ENCODE measurements at places on chromosomes 13 and 19. TPM values are rescaled to one million over a fixed set of nuclear protein-coding genes. Genes with fewer than 3 reads are reported as not detected.
A peak's percentile ranks its signal among the peaks of the same experiment; 100 is the strongest.

DNA sequence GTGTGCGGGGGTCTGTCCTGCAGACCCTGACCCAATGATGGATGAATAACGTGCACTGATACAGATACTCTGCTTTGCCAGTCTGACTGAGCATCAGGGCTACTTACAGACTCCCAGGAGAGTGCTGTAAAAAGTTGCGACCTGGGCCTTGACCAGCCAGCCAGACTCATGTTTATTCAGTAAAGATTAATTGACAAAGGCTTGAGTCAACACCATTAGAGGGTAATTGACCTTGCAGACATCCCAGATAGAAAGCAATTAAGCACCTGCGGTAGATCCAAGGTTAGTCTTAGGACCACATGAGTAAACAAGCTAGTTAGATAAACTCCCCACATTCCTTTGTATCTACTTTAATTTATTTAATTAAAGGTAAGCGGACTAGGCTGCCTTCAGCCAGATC is 10.4 kb downstream of the NUDT19 start:
- H3K4me3 ChIP-seq: no peak overlapping the region
- peaks cover 2% of the 10 kb centered on the region for H3K4me1 ChIP-seq
- H3K27me3 ChIP-seq: no peaks in the 10 kb centered on the region

DNA sequence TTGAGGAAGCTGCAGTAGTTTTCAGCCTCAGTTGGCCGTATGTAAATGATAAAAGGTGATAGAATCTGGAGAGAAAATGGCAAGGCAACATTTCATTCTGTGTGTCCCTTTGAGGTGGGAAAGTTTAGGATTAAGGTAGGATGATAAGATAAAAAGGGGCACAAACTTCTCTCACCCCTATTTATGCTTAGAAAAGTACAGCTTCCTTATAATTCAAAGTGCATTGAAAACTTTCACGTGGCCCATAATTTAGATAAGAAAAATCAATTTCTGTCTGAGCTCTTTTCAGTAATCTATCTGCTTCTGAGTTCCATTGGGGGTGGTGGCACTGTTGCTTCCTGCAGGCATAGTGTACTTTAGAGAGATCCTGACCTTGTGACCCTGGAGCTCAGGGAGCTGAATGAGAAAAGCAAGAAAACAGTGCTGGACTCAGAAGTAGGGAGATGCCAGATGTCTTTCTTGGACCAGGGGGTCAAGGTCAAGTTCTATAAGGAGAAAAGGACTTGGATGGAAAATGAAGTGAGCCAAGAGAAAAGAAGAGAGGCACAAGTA is 187.3 kb downstream of the NDFIP2 start:
- H3K4me1 ChIP-seq: peaks cover 10% of the 10 kb centered on the region
- DNase-seq: no peak
- H3K27me3 ChIP-seq: no peaks in the 10 kb centered on the region
- H3K36me3 ChIP-seq: no peaks in the 10 kb centered on the region

ZNF431 gene
- 45.0 TPM for total RNA-seq

OR7E24 gene
- not detected for total RNA-seq

GRCh38 chr19:58400916-58401839 is 5.7 kb downstream of the RNF225 start:
- H3K27ac ChIP-seq: peak overlapping the region; percentile 65
- peak; percentile 100 for DNase-seq
- no peaks in the 10 kb centered on the region for H3K36me3 ChIP-seq
- peaks cover 13% of the 10 kb centered on the region for H3K27me3 ChIP-seq
- H3K4me3 ChIP-seq: peak overlapping the region; percentile 69

DNA sequence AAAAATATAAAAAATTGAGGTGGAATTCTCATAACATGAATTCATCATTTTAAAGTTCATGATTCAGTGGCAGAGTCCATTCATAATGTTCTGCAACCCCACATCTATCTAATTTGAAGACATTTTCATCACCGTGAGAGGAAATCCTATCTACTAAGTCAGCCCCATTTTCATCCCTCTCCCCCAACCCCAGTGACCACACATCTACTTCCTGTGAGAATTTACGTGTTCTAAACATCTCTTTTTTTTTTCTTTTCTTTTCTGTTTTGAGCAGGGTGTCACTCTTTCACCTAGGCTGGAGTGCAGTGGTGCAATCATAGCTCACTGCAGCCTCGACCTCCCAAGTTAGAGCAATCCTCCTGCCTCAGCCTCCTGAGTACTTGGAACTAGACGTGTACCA is 17.5 kb downstream of the ATCAY start:
- no peaks in the 10 kb centered on the region for H3K4me1 ChIP-seq
- peaks cover 14% of the 10 kb centered on the region for H3K27me3 ChIP-seq
- DNase-seq: no peak
- H3K27ac ChIP-seq: no peak overlapping the region

MYO1F gene
- total RNA-seq: 14.6 TPM

GRCh38 chr19:23771316-23771715 is 12.6 kb upstream of the ZNF681 start:
- H3K36me3 ChIP-seq: no peaks in the 10 kb centered on the region
- H3K4me3 ChIP-seq: no peak overlapping the region
- H3K27ac ChIP-seq: no peak overlapping the region
- H3K27me3 ChIP-seq: no peaks in the 10 kb centered on the region
- peaks cover 9% of the 10 kb centered on the region for H3K4me1 ChIP-seq

DNA sequence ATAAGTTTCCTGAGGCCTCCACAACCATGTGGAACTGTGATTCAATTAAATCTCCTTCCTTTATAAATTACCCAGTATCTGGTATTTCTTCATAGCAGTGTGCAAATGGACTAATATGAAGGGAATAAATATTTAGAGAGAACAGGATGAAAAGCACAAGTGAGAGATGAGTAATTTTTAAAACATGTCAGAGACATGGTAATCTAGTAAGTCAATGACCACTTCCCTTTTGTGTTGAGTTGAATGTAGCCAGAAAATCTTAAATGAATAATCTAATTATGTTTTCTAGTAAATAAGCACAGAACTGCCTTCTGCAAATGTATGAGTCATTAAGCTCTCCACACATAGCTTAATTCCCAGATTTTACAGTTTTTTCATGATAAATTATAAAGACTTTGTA is 524.1 kb upstream of the SLITRK5 start:
- H3K27me3 ChIP-seq: no peaks in the 10 kb centered on the region
- no peak for DNase-seq
- H3K4me1 ChIP-seq: no peaks in the 10 kb centered on the region
- H3K4me3 ChIP-seq: no peak overlapping the region
- H3K27ac ChIP-seq: no peak overlapping the region

DNA sequence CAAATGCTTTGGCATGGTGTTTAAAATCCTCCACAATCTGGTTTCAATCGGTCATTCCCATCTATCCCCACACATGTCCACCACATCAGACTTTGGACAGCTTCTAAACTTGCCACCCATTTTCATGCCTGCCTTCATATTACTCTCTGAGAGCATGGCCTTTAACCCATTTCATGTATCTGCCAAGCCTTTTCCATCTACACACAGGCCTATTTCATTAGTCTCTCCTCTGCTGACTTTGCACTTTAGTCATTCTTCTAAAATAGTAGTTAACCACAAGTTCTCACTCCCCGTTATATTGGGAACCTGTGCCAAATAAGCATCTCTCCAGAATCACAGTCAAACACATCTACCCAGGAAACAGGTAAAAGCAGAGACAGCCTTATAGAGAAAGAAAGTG is 142.2 kb downstream of the MZT1 start:
- H3K27me3 ChIP-seq: no peaks in the 10 kb centered on the region
- H3K4me3 ChIP-seq: no peak overlapping the region
- no peaks in the 10 kb centered on the region for H3K36me3 ChIP-seq
- no peak for DNase-seq
- H3K4me1 ChIP-seq: no peaks in the 10 kb centered on the region

DNA sequence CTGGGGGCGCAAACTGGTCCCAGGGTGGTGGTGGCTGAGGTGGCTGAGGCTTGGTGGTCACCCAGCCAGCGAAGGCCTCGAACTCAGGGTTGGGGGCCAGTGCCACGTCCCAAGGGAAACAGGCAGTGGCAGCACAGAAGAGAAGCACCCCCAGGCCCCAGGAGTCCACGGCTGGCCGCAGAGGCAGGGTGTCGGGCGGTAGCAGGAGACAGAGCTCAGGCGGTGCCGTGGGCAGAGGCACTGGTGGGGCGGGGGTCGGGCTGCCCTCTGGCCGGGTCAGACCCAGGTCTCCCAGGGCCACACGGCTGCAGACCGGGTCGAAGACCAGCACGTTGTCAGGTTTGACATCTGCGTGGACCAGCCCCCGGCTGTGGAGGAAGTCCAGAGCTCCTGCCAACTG is 4.2 kb upstream of the SBK2 start:
- H3K27me3 ChIP-seq: peaks cover 38% of the 10 kb centered on the region
- H3K27ac ChIP-seq: no peak overlapping the region
- no peak overlapping the region for H3K4me3 ChIP-seq
- no peaks in the 10 kb centered on the region for H3K4me1 ChIP-seq

DNA sequence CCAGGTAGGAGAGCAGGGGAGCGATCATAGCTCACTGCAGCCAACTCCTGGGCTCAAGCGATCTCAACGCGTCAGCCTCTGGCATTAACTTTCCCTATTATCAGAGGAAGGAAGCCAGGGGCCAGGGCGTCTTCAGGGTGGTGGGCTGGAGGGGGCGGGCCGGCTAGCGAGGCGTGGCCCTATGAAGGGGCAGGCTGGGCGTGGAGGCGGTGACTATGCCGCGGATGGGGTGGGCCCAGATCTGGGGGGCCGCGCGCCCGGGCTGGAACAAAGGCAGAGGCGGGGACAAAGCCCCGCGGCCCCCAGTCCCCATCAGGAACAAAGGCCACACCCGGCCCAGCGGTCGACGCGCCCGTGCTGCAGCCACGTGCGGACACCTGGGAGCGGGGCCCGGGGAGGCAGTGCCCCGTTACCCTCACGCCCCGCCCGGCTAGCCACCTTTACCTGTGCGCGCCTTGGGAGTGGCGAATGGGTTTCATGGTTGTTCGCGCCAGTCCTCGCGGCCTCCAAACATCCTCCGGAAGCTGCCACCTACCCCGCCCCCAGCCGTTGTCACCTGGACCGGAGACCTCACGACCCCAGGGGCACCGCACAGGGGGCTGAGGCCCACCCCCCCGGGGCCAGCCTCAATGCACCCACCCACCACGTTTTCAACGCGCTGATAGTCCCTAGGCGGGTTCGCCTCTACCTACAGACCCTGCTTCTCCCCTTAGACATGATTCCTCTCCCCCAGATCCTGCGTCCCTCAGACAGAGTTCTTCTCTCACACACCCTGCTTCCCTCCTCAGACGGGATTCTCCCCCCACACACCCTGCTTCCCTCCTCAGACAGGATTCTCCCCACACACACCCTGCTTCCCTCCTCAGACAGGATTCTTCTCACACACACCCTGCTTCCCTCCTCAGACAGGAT is 5.4 kb upstream of the TRIM28 start:
- H3K4me1 ChIP-seq: peaks cover 20% of the 10 kb centered on the region
- peak; percentile 68 for DNase-seq
- H3K27me3 ChIP-seq: peaks cover 27% of the 10 kb centered on the region
- peak overlapping the region; percentile 51 for H3K4me3 ChIP-seq
- H3K36me3 ChIP-seq: no peaks in the 10 kb centered on the region
- H3K27ac ChIP-seq: no peak overlapping the region

DNA sequence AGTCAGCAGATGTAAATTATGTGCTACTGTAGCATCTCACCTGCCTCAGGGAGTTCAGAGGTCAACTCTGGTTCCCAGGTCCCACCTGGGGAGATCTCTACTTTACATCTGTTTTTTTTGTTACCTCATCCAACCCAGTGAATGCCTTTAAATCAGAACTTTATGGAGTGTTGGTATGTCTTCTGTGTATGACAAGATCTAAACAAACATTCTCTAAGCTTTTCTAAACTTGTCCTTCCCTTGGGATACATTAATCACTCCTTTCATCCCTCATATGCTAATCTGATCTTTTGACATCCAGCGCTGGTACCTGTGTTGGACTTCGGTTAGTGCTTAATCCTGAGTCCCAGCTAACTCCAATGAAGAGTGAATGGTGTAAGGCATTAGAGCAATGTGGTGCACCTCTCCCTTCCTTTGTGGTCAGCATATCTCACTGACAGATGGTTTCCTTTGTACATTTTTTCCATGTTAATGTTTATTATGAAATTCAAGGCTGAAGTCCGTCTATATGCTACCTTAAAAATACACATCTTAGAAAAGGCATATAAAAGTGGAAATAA is 213.4 kb downstream of the ABCC4 start:
- H3K27me3 ChIP-seq: no peaks in the 10 kb centered on the region
- no peaks in the 10 kb centered on the region for H3K36me3 ChIP-seq
- H3K27ac ChIP-seq: no peak overlapping the region
- no peaks in the 10 kb centered on the region for H3K4me1 ChIP-seq

CACNG8 gene
- 0.08 TPM for total RNA-seq

DNA sequence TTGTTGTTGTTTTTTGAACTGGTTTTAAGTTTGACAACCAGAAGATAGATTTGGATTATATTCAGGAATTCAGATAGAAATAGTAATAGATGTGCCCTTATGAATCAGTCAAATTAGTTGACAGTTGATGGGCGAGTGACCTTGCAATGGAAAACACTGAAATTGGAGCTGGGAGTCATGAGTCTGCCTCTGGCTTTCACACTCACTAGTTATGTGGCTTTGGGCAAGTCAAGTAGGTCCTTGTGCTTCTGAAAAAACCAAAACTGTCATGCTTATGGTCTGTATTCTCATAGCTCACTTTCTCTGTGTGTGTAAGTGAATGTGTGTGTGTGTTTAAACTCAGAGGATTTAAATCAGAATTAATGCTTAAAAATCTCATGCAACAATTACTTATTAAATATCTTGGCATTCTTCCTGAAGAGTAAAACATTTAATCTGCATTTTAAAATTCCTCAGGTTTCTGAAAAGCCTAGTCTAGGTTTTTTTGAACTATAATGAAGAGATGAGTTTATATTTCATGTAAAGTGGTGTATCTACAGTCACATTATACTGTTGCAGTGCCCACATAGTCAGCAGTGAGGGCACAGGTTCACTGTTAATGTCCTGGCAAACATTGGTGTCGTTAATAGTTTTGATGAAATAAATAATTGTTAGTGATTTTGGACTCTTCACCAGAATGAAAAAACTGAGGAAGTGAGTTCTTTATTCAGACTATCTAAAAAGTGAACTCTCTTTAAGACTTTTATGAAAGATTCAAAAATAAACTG is 32.5 kb downstream of the UCHL3 start:
- no peak overlapping the region for H3K4me3 ChIP-seq
- DNase-seq: no peak
- peaks cover 8% of the 10 kb centered on the region for H3K36me3 ChIP-seq
- H3K27ac ChIP-seq: no peak overlapping the region
- H3K27me3 ChIP-seq: no peaks in the 10 kb centered on the region
- no peaks in the 10 kb centered on the region for H3K4me1 ChIP-seq

GRCh38 chr19:8257052-8257443 is 47.9 kb downstream of the CERS4 start:
- peaks cover 61% of the 10 kb centered on the region for H3K36me3 ChIP-seq
- H3K4me3 ChIP-seq: no peak overlapping the region
- H3K27ac ChIP-seq: no peak overlapping the region
- H3K4me1 ChIP-seq: peaks cover 2% of the 10 kb centered on the region
- no peak for DNase-seq
